Activated T-helper 1 cell treated with Interleukin-2 at 50 U/mL for 16 hours (primary cell): ENCODE measurements at places on chromosomes 4 and X.

- DNase-seq, result no peak
These were observed 223.0 kb downstream of the COX18 start for GRCh38 chr4:72846280-72847111.

DNA sequence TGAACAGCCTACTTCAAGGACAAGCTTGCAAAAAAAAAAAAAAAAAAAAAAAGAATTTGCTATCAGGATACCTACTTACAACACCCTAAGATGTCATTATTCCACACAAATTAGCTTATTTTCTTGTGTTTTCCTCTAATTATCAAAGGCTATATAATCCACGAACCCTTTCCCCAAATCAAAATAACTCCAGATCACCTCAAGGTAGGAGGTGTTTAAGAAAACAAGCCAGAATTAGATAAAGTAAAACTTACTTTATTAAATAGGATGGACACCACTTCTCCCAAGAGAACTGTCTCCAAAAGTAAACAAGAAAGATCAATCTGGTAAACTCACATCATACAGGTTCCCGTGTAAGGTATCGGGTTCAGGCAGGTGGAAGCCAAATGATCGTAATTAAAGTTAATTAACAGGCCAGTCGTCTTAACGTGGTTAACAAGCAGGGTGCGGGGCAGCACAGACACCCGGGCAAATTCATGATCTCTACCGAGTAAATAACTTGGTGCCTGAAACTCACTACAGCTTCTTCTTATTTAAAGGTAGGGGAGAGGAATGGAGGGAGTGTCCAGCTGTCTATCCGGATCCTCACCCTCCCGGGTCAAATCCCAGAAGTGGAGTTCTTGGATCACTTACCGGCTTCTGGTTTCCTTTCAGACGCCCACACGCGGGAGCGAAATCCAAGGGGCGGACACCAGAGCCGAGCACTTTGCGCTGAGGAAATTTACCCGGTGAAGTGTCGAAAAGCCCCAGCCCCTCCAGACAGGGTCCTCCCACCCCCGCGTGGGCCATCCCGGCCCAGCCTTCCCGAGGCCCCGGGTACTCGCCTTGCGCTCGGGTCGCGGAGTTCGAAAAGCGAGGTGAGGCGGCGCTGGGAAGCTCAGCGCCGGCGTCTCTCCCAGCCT lies 708 bp downstream of the ARAP2 start:
- peak; percentile 7 for DNase-seq

DNA sequence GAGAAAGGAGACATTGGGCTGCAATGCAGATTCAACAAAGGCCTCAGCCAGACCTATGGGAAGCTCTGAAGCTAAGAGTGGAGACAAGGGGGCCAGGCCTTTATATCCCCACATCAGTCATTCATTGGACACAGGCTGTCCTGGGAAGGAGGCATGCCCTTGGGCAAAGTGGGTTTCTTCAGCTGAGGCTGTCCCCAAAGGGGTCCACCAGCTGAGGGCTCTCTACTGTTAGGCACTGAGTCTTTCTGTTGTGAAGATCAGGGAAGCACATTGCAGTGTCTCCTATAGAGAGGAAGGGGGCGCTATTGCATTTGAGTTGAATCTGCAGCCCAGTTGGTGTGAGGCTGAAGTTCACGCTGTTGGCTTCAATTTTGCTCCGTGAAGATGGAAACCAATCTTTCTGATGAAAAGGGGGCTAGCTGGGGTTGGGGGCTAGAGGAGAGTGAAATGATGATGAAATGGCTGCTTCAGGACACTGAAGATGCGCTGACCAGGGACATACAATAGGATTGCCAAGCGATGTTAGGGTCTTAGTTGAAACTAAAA lies 48.0 kb downstream of the SLC25A5 start:
- no peak for DNase-seq

- DNase-seq, result no peak
These were observed 6.3 kb downstream of the FMR1 start for GRCh38 chrX:147917700-147918695.

DNA sequence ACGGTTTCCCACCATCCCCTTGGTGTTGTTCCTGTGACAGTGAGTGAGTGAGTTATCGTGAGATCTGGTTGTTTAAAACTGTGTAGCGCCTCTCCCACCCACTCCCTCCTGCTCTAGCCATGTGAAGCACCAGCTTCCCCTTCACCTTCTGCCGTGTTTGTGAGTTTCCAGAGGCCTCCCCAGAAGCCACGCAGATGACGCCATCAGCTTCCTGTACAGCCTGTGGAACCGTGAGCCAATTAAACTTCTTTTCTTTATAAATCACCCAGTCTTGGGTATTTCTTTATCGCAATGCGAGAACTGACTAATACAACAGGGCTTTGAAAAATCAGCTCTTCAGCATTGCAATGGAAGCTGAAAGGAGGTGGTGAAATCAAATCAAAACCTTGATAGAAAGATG lies 50.0 kb downstream of the FGFBP1 start:
- no peak for DNase-seq

GRCh38 chrX:111483135-111483534 lies 28.3 kb upstream of the SERTM2 start:
- no peak for DNase-seq

- DNase-seq, result no peak
These were observed 369.7 kb upstream of the TRAM1L1 start for GRCh38 chr4:117455088-117455487.

GRCh38 chr4:99991741-99992140 lies 41.7 kb upstream of the H2AZ1 start:
- no peak for DNase-seq

GRCh38 chrX:10725071-10725470 lies 104.7 kb upstream of the MID1 start:
- no peak for DNase-seq

DNA sequence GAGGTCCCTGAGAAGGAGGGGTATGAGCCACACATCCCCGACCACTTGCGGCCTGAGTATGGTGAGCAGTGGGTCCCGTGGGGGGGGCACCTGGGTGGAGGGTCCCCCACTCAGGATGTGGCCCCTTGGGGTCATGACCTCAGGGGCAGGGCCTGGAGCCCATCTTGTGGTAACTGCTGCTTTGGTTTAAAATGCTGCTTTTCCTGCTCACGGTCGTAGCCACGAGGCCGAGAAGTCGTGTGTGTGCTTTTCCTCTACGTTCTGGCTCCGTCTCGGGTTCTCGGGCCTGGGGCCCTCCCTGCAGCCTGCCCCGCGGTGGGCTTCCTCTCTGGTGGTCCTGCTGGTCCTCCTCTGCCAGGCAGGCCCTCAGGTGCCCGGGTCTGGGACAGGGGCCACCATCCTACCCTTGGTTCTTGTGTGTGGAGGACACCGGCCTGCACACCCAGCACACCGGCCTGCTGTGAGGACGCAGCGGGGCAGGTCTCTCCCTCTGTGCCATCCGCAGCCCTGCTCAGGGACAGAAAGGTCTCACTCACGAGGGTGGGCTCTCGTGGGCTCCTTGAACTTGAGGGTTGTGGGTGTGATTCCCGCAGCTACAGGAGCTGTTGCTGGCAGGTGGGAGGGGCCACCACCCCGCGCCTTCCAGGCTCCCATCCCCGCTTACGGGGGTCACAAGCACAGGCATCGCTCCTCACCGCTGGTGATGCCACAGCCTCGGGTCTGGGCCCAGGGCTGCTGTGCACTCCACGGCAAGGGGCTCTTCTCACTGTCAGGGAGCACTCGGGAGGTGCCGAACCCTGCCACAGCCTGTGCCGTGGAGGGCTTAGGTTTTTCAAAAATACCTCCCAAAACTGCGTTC lies 19.6 kb downstream of the UVSSA start:
- DNase-seq, result no peak

DNA sequence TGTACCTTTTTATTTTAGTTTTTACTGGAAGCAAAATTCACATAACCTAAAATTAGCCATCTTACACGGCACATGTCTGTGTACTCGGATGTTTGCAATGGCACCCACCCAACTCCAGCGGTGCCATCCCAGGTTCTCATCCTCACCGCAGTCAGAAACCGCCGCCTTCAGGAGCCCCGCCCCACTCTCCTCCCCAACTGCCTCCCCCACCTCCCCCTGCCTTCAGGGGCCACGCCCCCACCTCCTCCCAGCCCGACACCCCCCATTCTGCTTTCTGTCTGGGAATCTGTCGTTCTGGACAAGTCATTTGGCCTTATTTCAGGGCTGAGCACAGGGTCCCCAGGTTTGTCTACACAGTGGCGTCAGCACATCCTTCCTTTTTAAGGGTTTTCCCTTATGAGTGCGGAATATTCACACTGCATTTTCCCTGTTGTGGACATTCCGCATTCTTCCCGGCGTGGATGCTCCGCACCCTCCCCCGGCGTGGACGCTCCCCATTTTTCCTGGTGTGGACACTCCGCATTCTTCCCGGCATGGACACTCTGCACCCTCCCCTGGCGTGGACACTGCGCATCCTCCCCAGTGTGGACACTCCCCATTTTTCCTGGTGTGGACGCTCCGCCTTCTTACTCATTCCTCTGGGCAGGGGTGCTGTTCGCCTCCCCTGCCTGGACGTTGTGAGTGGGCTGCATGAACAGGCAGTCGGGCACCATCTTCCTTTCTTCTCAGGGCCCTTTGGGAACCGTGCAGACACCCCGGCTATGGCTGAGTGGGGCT lies 135.4 kb upstream of the NKX1-1 start:
- DNase-seq, result no peak

GRCh38 chr4:89247951-89248350 lies 59.6 kb downstream of the GPRIN3 start:
- no peak for DNase-seq

GRCh38 chr4:120540625-120541024 lies 381.9 kb downstream of the PRDM5 start:
- no peak for DNase-seq

- DNase-seq, result no peak
These were observed 13.2 kb downstream of the TAPT1 start for GRCh38 chr4:16213121-16213520.

- no peak for DNase-seq
These were observed 72.2 kb upstream of the RBPJ start for GRCh38 chr4:26248647-26249046.

- no peak for DNase-seq
These were observed 85.9 kb downstream of the ASMT start for GRCh38 chrX:1700757-1701156.

GRCh38 chrX:103847174-103847870 lies 15.3 kb upstream of the RAB9B start:
- DNase-seq, result no peak

GRCh38 chr4:105923497-105924238 lies 28.4 kb downstream of the NPNT start:
- no peak for DNase-seq

GRCh38 chr4:151324124-151324751 lies 1.2 kb downstream of the SH3D19 start:
- no peak for DNase-seq

GRCh38 chr4:48184882-48185281 lies 50.8 kb upstream of the TXK start:
- no peak for DNase-seq

DNA sequence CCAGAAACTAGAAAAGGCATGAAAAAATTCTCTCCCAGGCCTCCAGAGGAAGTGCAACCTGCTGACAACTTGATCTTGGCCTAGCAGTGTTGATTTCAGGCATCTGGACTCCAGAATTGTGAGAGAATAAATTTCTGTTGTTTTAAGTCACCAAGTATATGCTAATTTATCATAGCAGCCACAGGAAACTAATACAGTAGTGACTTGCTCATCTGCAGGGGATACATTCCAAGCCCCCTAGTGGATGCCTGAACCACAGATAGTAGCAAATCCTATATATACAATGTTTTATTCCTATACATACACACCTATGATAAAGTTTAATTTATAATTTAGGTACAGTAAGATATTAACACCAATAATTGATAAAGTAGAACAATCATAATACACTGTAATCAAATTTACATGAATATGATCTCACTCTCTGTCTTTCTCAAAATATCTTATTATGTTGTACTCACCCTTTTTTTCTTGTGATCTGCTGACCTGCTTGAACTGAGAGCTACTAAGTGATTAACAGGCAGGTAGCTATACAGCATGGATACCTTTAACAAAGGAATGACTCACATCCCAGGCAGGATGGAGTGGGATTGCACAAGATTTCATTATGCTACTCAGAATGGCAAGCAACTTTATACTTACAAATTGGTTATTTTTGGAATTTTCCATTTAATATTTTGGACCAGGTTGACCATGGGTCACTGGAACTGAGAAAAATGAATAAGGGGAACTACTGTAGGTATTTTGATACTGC lies 501.1 kb downstream of the KCNIP4 start:
- DNase-seq, result no peak

GRCh38 chr4:38311495-38312126 lies 351.4 kb downstream of the PTTG2 start:
- no peak for DNase-seq

- DNase-seq, result no peak
These were observed 1.8 kb downstream of the ZIC3 start for GRCh38 chrX:137567682-137568232.

GRCh38 chr4:80787306-80787705 lies 243.2 kb upstream of the BMP3 start:
- DNase-seq, result no peak

- DNase-seq, result no peak
These were observed 271.6 kb downstream of the CENPC start for GRCh38 chr4:67273666-67274065.

- DNase-seq, result no peak
These were observed 685.5 kb downstream of the KCTD8 start for GRCh38 chr4:43763029-43763610.

GRCh38 chr4:176545872-176546271 lies 226.1 kb downstream of the SPCS3 start:
- no peak for DNase-seq

DNA sequence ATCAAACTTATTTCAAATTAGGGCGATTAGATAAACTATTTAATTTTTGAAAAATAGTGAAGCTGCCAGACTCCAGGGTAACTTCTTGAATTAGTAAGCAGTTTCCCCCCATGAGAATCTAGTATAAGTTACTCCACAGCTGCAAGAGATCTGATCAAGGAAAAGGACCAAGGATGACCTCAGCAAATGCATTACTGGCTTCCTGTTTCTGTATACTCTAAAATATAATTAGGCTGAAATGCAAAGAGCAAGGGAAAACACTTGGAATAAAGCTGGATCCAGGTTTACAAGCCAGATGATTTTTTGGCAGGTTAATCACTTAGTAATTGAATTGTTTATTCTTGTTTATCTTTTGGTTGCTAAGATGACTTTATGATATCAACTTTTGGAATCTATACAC lies 13.4 kb upstream of the P2RY10 start:
- DNase-seq, result no peak

DNA sequence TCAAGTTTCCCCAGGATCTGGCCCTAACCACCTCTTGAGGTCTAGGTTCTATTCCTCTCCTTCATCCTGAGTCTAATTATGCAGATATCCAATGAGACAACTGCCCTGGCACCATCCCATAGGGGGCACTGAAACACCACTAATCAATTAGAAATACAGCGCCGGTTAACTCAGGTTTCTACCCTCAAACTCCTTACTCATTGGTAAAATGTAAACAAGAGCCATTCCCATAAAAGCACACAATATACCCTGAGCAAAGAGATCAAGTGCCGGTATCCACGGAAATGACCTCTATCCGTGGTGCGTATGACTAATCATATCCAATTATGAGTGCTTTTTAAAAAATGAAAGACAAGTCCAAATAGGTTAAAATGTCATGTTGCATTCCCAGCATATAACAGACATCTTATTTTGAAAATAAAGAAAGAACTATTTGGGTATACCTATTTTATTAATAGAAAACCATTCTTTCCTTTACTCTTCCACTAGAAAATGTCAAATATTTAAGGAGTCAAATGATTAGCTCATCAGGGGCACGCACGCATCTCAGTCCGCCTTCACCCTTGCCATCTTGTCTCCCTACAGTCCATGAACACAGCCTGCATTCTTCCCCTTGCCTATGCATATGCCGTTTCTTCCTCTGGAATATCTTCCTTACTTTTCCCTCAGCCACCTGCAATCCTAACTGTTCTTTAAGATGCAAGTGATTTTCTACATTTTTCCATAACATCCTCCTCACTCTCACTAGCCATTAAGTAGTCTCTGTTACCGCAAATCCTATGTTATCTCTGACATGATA lies 141.1 kb downstream of the MAML3 start:
- peak; percentile 21 for DNase-seq
